ENCODE measurements at places on chromosomes 5 and 9. TPM values are rescaled to one million over a fixed set of nuclear protein-coding genes. Genes with fewer than 3 reads are reported as not detected.

PCDHA2 gene
- not detected for polyA plus RNA-seq

PCDHB3 gene
- polyA plus RNA-seq: not detected

TCF7 gene
- polyA plus RNA-seq: 41.7 TPM

PCDHAC2 gene
- not detected for polyA plus RNA-seq

PANK3 gene
- polyA plus RNA-seq: 5.1 TPM

CDC25C gene
- polyA plus RNA-seq: not detected

OR1L6 gene
- not detected for polyA plus RNA-seq

PSD2 gene
- polyA plus RNA-seq: not detected

DEPDC1B gene
- polyA plus RNA-seq: 0.23 TPM

QRFP gene
- not detected for polyA plus RNA-seq

FAXDC2 gene
- 0.90 TPM for polyA plus RNA-seq

ARL14EPL gene
- 0.69 TPM for polyA plus RNA-seq

ZNF367 gene
- polyA plus RNA-seq: 0.21 TPM

NTRK2 gene
- polyA plus RNA-seq: not detected

FAM163B gene
- polyA plus RNA-seq: not detected

CTSV gene
- not detected for polyA plus RNA-seq

UAP1L1 gene
- polyA plus RNA-seq: 3.0 TPM

PRRX2 gene
- not detected for polyA plus RNA-seq

PCDHA12 gene
- not detected for polyA plus RNA-seq

MED10 gene
- polyA plus RNA-seq: 114 TPM

GPX3 gene
- 2.8 TPM for polyA plus RNA-seq

All from IgD-negative memory B cell (primary cell).